CD4-positive, alpha-beta memory T cell (primary cell): ENCODE measurements at places on chromosomes 12 and 14.
A peak's percentile ranks its signal among the peaks of the same experiment; 100 is the strongest.

DNA sequence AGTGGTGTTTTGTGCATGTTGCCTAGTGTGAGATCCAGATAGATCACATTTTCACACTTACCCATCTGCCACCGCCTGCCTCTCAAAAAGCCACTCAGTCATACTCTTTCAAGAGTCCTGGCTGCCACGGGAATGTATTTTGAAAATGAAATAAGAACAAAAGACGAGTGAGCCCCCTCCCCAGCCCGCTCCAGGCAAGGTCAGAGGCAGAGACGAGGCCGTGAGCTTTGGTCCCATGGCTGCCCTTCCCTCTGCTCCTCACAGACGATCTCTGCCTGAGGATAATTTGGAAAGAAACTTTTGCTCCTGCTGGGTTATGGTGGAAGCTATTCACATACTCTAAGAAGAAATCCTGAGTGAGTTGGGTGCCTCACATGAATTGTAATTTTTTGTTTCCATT lies 924.3 kb downstream of the BCL11B start:
- no peak for DNase-seq

DNA sequence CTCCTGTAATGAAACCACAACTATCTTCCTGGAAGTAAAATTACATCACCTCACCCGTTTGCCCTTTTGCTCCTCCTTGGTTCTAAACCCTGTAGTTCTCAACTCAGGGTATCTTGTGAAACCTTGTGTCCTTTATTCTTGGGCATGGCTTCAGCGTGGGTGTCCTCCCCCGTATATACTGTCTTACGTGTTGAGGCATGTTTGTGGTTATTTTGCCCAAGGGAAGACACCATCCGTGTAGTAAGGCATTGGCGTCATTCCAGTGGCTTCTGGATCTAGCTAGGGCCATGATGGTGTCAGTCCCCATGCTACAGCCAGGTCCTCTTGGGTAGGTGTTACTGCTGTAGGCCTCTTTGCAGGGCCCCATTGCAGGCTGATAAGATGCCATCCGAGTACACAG lies 115.4 kb downstream of the ZFP36L1 start:
- no peak for DNase-seq

- DNase-seq = no peak
Measured at GRCh38 chr14:99880651-99881420, 87.6 kb downstream of the EML1 start.

GRCh38 chr12:70365648-70366518 lies at the start of gene KCNMB4:
KCNMB4 (plus strand) TSS chr12:70366290; CDS start chr12:70366735, 445 bp downstream.
- DNase-seq = peak; percentile 59

DNA sequence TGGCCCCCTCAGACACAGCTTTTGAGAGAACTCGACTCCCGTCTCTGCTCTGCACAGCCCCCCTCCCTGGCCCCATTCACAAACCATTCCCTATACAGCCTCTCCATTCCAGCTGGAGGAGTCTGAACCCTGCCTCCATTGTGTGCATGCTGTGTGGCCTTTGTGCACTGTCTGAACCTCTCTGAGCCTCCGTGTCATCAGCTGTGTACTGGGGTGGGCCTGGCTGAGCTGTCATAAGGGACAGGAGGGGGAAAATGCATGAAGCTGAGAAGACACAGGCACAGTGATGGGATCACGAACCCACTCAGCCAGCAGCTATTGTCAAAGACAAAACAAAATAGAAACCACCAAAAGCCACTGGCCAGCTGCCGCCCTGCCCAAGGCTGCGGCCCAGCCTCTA lies 130.8 kb downstream of the RFLNA start:
- DNase-seq = no peak

DNA sequence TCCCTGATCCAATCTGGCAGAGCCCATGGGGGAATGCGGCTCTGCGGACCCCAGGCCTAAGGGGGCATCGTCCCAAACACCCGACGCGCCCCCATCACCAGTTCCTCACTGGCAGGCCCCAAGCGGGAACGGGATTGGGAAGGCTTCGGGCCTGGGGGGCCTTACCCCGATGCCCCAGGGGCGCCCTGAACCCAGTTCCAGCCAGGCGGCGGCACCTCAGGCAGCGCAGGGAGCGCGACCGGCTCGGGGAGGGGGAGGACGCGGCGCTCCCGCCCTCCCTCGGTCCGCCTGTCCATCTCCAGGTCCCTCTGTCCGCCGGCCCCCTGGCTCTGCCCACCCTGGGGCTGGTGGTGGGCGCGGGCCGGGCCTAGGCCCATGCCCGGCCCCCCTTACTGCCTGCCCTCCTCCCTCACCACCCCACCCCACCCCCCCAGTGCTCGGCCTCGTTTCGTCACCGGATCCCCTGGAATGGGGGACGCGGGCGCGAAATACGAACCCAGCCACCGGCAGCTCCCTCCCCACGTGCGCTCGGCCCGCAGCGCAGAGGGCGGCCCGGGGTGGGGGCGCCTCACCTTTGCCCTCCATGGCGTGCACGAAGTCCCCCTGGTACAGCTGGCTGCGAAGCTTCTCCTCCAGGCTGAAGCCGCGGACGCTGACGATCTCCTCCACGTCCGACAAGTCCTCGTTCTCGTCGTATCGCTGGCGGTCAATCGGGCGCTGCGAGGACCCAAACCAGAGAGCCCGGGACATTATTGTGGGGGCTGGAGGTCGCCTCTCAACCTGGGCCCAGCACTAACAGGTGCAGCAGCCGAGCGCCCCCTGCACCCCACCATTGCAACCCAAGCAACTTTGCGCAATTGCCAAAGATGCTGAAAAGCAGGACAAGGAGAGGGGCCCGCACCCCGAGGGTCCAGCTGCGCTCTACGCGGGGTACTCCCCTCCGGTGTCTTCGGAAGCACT lies 2.3 kb downstream of the KDM2B start:
- DNase-seq = peak; percentile 10

DNA sequence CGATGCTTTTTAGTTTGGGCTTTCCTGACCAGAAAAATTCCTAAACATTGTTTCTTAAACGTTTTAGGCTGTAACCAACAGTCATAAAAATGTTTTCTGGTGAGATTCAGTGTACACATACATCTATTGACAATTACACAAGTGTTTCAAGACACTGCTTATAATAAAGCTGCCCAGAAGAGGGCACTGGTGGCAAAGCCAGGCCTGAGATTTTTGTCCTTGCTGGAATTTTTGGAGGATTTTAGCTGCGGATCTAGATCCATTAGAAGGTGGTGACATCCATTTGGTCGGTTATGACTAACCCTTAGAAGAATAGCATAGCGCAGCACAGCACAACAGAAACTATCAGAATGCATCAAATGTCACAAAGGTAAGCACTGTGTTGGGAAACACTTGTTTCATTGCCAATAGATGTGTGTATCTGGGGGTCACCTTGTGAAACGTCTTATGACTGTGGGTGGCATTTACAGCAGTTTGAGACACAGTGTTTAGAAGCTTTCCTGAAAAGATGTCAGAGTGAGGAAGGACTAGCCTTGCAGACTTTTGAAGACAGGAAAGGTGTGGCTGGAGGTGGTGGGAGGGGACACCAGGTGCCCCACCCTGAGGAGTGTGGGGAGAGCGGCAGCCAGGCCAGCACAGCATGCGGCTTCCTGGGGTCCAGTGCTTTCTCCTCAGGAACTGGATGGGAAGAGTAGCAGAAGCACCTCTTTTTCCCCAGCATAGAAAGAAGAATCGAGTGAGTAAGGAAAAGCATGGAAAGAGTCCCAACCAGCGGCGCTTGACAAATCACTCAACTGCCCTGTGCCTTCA lies 54.7 kb upstream of the FKBP4 start:
- no peak for DNase-seq

GRCh38 chr12:47739979-47740378 lies 14.7 kb upstream of the ENDOU start:
- no peak for DNase-seq

- DNase-seq = no peak
Measured at GRCh38 chr14:48435221-48435620, 759.8 kb upstream of the MDGA2 start.

DNA sequence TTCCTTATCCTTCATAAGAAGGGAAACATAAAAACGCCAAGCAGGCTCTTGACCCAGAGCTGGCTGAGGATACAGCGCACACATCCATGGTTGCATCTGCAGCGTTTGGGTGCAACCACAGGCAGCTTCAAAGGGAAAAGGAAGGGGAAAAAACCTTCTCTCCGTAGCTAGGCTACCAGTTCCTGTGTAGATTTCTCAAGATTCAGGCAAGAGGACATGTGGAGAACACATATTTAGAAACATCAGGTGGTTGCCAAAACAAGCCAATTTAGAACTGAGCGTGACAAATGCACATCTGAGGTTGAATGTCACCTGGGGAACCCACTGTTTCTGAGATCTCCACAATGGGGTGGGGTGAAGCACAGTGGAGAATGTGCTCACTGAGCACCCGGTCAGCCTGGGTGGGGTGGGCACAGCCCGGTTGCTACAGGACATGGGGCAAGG lies 78.3 kb upstream of the BDKRB2 start:
- peak; percentile 74 for DNase-seq

- DNase-seq = peak; percentile 24
Measured at GRCh38 chr12:107990325-107990724, 138.8 kb upstream of the WSCD2 start.

DNA sequence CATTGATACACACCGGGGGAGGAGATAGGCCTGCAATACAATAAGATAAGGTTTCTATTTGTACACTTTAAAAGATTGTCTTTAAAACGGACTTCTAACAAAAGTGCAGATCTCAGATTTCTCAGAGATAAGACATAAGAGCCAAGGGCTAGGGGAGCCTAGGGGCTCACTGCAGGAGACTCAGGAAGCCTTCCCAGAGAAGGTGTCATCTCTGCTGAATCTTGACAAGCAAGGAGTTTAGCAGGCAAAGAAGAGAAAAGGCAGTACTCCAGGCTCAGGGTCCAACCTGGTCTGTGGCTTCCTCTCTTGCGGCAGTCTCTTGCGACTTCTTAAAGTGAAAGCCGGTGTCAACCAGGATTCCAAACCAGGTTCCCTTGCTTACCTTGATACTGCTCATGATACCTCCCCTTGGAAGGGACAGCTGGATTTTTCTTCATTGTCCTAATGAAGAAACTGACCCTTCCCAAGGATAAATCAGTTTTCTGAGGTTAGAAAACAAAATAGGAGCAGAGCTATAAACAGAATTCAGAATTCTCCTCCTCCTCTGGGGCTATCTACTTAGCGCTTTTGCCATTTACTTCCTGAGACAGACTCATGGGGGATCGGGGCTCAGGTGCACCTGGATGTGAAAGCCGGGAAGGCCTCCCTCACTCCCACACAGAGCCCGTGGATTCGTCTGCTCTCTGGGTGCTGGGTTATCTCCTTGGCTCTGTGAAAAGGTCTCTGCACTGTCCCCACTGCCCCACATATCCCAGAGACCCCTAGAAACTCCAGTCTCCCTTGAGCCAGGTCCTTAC lies 1.7 kb upstream of the SCNN1A start:
- DNase-seq = no peak

- DNase-seq = no peak
Measured at GRCh38 chr12:127820271-127820670, 446.7 kb upstream of the TMEM132C start.

DNA sequence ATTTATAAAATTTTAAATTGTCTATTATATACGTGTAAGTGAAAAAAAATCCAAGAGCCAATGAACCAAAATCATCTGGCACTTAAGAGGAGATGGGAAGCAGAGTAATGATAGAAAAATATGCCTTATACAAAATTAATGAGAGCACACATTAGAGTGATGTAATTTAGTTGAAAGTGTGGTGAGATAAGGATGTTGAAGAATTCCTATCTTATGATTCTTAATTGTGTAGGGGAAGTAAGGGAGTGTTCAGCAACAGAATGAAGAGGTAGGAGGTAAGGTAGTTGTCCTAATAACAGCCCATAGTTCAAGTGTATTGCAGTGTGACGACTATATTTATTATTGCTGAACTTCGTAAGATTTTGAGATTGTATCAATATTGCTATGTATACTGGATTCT lies 843.4 kb upstream of the FLRT2 start:
- no peak for DNase-seq

- no peak for DNase-seq
Measured at GRCh38 chr14:21032326-21033132, 2.1 kb downstream of the RNASE13 start.

GRCh38 chr12:132774646-132775275 lies 13.1 kb upstream of the ANKLE2 start:
- DNase-seq = no peak

- no peak for DNase-seq
Measured at GRCh38 chr12:76549131-76549530, 10.4 kb downstream of the OSBPL8 start.

- DNase-seq = no peak
Measured at GRCh38 chr14:36452860-36453259, 67.2 kb downstream of the NKX2-1 start.

- DNase-seq = no peak
Measured at GRCh38 chr12:53474077-53474476, 22.2 kb downstream of the PCBP2 start.

DNA sequence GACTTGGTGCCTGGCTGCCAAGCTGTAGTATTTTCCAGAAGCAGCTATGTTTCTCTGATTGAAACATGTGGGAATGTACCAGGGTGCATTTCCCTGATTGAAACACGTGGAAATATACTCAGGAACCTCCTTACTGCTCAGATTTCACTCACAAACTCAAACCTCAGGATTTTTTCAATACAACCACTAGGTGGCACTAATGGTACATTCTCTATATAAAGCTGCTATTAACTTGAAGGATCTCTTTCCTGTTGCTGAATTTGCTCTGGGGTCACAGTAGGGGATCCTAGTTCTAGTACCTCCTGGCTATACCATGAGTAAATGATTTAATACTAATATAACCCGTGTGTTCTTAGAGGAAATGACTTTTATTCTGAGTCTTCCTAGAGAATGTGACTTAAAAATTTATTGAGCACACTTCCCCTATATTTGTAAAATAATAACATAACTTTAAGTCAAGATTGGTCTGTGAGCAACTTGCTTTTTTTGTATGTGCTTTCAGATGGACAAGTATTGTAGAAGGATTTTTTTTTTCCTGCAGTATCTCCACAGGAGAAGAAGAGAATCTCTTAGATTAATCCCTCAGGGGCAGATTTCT lies 173.8 kb upstream of the MIS18BP1 start:
- peak; percentile 7 for DNase-seq

- peak; percentile 21 for DNase-seq
Measured at GRCh38 chr14:97299661-97300060, 502.5 kb downstream of the VRK1 start.

GRCh38 chr14:70289138-70289537 lies 70.3 kb downstream of the COX16 start:
- peak; percentile 3 for DNase-seq

DNA sequence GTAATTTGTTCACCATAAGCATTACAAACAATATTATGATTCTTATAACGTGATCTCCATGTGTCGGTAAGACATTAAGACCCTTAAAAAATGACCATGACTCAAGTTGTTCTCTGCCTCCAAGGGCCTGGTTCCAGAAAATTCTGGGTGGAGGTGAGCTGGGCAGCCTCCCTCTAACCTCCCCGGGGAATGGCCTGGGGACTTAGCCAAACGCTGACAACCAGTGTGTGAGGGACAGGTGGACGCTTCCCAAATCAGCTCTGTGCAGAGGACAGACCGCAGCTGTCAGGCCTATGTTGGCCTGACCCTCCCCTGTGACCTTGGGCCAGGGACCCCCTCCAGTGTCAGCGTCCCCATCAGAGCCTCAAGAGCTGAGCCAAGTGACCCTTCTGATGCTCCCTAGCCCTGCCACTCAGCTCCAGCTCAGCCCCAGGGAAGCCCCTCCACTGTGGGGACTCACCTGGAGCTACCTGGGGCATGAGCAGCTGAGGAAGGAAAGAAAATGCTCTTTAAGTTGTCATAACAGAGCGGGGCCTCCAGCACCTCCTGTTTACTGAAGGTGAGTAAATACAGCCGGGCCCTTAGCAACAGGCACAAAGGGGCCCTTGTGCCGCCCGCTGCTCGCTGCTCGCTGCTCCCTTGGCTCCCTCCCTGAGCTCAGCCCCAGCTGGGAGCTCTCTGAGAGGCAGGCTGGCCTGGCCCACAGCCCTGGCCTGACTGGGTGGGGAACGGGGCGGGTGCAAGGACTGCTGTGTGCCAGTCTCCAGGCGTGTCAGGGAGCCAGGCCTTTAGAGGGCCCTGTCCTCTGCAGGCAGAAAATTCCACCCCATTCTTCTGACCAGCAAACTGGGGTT lies 116.6 kb downstream of the CALM1 start:
- no peak for DNase-seq
